ENCODE measurements at places on chromosomes 3 and 15.

GRCh38 chr15:99438691-99439523 lies 126.9 kb upstream of the MEF2A start:
- DNase-seq, result no peak

GRCh38 chr3:196141052-196141865 lies 59.4 kb upstream of the TFRC start:
- no peak for DNase-seq

DNA sequence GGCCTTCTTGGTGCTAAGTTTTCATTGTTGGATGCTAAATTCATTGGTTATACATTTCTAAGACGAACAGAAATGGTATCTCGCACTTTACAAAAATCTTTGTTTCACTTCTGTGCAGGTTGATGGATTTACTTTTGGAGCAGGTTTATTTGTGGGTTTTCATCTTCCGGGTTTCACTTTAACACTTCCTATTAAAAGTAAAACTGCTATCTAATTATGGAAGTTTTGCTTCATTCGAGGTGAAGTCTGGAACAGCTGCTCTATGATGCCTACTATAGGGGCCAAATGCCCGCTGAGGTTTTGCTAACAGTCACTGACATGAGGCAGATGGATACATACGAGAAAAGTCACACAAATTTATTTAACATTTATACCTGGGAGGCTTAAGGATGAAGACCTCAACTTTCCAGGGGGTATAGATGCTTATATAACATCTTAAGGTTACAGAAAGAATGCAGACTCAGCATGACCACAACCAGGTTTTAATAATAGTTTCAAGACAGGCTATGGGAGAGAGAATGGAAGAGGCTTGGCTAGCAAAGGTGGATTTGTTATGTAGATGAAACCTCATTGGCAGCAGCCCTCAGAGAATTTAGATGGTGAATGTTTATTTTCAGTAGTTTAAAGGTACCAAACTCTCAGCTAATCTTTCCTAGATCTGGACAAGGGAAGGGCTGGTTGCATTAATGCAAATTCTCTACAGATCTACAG lies 54.2 kb downstream of the OSTN start:
- no peak for DNase-seq

- no peak for DNase-seq
Measured at GRCh38 chr3:73786321-73786807, 161.6 kb upstream of the PDZRN3 start.

- no peak for DNase-seq
Measured at GRCh38 chr15:40693904-40694687, 878 bp upstream of the RAD51 start.

- no peak for DNase-seq
Measured at GRCh38 chr3:62929771-62930170, 54.6 kb upstream of the CADPS start.

- DNase-seq, result no peak
Measured at GRCh38 chr15:63805993-63806980, 27.5 kb downstream of the HERC1 start.

DNA sequence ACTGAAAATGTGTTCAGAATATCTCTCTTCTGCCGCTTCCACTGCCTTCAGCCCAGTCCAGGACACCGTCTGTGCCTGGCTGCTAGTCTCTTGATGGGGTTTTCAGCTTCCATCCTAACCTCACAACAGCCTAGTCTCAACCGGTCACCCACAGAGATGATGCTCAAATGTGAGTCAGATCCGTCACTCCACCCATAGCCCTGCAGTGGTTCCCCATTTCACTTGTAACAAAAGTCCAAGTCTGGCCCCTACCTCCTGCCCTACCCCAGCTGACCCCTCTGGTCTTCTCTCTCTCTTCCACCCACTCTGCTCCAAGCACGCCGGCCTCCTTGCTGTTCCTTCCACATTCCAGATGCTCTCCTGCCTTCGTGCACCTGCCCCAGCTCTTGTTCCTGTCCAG lies 68.1 kb downstream of the PPARG start:
- DNase-seq, result no peak

DNA sequence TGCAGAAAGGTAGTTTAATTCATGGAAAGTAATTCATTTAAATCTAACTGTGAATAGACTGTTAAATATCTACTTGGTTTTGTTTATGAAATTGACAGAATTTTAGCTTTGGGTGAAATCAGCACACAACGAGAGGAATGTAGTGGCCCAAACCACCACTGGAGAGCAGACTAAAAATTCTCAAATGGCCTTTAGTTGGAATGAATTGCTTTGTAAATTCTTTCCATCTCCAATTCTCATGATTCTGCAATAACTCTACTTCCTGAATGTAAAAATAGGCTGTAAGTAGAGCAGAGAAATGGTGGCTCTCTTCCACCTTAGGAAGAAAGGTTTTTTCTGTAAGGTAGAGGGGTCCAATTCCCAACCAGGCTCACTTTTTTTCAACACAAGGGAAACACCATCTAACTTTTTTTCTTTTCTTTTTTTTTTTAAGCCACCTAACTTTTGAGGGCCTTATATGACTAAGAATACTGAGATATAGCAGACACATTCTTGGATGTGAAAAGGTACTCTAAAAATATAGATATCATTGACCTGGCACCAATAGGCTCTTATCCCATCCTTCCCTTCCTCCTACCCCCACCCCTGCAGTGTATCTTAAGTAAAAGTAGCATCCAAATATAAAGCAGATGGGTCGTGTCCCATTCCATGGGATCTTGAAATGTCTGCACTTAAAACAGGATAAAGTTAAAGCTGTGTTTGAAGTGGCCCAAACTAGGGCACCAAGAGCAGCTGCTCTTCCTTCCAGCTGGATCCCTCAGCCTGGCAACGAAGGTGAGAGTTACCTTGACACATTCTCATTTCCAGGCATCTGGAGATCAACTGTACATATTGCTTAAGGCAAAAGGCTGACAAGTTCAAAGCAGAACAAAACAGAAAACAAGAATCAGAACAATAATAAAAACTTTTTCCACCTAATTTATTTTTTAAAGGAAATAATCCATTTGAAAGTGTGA lies 194.1 kb downstream of the TPRG1 start:
- DNase-seq, result no peak

- no peak for DNase-seq
Measured at GRCh38 chr15:78224023-78224411, 10.3 kb downstream of the ACSBG1 start.

DNA sequence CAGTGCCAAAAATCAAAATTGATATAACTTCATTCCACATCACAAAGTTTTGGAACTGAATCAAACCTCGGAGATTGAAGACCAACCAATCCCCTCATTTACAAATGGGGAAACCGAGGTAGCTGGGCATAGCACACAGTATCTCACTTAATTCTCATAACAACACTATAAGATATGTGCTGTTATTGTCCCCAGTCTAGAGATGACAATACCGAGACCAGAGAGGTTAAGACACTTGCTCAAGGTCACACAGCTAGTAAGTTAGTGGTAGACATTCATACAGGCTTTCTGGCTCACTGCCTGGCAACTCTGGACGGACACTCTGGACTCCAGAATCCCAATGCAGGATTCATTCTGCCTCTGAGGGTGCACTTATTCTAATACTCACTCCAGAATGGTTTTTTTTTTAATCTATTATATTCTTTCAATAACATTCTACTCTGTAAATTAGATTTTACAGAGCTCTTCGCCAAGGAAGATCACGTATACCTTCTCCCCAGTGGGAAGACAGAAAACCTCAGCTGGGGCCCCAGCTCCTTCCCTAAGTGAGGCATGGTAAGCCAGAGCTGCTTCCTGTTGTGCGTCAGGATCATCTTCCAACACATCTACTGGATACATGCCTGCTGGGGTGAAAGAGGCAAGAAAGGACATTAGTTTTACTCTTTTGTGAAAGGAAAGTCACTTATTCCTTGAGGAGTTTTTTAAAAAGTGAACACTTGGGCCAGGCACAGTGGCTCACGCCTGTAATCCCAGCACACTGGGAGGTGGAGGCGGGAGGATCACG lies 128.4 kb upstream of the IGF1R start:
- DNase-seq, result no peak

DNA sequence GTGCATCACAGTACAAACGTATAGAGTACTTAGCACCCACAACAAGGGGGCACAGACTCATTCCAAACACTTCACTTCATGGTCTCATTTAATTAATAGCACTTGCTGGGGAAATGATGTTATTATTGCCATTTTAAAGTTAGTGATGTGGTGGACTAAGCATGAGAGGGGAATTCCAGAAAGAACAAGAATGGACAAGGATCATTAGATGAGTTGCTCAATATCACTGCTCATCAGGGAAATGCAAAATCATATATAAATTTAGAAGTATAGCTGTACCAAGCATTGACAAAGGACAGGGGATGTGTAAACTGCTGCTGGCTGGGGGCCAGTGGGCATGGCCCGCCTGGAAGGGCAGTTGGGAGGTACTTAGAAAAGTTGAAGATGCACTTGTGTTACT lies 14.6 kb downstream of the PRR20G start:
- no peak for DNase-seq

GRCh38 chr15:73803806-73804205 lies 50.7 kb upstream of the INSYN1 start:
- DNase-seq, result no peak

DNA sequence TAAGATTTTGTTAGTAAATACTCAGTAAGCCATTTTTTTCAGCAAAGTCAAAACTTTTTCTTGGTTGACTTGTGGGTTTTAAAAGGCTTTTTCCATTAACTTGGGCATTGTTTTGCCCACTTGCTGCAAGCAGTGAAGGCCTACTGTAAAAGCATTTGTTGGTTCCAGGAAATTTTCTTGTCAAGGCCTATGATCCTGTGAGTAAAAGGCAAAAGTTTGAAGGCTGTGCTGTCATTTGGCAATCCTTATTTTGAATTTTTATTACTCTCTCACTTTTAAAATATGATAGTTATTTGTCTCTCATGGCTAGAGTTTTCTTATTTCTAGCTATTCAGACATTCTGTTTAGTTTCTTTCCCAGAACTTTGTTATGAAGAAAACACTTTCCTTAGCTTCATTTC lies 13.0 kb downstream of the P2RY12 start:
- DNase-seq, result no peak

DNA sequence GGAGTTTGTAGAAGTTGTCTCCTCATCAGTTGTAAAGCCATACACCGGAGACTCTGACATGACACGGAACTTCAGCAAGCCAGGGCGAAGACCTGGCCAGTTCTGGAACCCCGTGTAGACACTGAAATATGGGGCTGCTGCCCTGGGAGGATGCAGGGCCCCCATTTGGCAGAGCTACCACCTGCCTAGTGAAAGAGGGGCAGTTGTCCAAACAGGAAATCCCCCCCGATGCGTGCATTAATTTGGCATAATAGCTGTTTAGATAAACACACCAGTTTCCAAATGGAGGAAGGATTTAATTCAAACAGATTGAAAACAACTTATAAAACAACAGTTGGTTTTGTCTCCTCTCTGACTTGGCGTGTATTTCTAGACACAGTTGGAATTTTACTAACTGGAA lies 357.2 kb downstream of the GABRG3 start:
- DNase-seq, result no peak

GRCh38 chr15:67812241-67812644 lies 13.1 kb upstream of the SKOR1 start:
- no peak for DNase-seq

DNA sequence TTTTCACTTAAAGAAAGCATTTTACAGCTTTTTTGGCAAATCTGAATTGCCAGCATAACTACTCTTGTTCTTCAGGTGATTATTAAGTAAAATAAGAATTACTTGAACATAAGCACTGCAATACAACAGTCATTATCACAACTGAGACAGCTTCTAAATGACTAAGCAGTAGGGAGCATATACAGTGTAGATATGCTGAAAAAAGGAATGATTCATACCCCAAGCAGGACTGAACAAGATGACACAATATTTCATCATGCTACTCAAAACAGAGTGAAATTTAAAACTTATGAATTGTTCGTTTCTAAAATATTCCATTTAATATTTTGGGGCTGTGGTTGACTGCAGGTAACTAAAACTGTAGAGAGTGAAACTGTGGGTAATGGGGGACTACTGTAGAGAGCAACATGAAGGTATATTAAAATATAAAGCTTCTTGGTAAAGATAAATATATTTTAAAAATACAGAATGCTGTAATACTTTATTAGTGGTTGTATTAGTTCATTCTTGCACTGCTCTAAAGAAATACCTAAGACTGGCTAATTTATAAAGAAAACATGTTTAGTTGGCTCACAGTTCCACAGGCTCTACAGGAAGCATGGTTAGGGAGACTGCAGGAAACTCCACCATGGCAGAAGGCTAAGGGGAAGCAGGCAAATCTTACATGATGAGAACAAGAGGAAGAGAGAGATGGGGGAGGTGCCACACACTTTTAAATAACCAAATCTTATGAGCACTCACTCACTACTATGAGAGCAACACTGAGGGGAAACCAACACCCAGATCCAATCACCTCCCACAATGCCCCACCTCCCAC lies 84.8 kb downstream of the DCLK3 start:
- no peak for DNase-seq

- DNase-seq, result no peak
Measured at GRCh38 chr3:170542704-170543103, 43.2 kb downstream of the SLC7A14 start.

- no peak for DNase-seq
Measured at GRCh38 chr3:147669077-147669476, 259.9 kb downstream of the ZIC1 start.

DNA sequence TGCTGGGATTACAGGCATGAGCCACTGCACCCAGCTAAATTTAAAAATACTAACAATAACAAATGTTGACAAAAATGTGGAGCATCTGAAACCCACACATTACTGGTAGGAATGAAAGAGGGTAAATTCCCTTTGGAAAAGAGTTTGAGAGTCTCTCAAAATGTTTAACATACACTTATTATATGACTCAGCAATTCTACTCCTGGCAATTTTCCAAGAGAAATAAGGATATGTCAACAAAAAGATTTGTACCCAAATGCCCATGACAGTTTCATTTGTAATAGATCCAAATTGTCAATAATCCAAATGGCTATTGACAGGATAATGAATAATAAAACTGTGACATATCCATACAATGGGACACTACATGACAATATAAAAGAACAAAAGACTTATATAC lies 9.0 kb downstream of the HCLS1 start:
- no peak for DNase-seq

- DNase-seq, result no peak
Measured at GRCh38 chr15:78244893-78245292, 10.5 kb upstream of the ACSBG1 start.

DNA sequence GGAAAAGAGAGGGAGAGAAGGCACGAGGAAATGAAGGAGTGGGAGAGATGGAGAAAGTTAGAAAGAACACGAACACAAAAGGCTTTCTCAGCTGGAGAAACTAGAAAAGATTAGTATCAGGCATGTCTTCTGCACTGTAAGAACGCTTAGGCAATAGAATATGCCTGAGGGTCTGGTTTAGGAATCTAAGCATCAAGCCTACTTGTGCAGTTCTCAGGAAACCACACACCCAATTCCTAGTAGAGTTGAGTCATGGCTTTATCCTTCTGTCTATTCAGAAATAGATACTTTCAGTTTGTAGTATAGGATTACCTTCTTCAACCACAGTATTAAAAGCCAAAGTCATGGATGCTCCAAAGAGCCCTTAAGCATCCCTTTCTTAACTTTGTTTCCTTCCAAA lies 969.4 kb downstream of the NTRK3 start:
- no peak for DNase-seq
